NCI-H1092 treated with DMSO at 0.1 percent for 48 hours (cell line): ENCODE measurements at places on chromosomes 7 and 10.
A peak's percentile ranks its signal among the peaks of the same experiment; 100 is the strongest.

DNA sequence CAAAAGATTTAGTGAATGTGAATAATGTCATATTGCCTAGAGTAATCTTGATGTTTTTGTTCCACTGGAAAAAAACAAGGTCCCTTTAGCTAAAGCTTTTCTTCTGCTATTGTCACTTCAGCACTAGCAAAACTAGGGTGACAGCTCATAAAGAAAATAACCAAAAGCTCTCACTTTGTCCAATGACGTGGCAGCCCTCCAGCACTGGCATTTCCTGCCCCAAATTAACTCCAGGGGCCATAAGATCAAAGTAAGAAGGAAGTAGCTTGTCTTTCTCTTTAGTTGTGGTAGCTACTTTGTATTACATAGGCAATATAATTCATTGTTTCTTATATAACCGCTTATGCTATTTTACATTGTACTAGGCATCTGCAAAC is 47.3 kb downstream of the LRRN3 start:
- no peak for DNase-seq

DNA sequence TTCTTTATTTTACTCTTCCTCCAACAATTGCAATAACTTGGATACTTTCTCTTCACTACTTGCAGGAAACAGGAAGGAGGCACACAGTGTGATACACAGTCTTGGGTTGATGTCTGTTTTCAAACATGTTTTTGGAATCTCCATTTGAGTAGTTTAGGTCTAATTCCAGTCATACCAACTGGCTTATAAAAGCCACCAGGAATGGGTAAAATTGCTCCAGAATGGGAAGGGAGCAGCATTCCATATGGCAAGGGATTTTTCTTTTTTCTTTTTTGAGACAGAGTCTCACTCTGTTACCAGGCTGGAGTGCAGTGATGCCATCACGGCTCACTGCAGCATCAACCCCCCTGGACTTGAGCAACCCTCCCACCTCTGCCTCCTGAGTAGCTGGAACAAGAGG is 545.1 kb upstream of the GALNT17 start:
- DNase-seq = no peak

GRCh38 chr10:103884681-103885139 is 29.3 kb upstream of the SH3PXD2A start:
- peak; percentile 37 for DNase-seq

GRCh38 chr7:131727189-131727588 is 170.8 kb upstream of the PODXL start:
- DNase-seq = no peak

- DNase-seq = no peak
Measured at GRCh38 chr7:117045927-117046710, 92.8 kb downstream of the ST7 start.

DNA sequence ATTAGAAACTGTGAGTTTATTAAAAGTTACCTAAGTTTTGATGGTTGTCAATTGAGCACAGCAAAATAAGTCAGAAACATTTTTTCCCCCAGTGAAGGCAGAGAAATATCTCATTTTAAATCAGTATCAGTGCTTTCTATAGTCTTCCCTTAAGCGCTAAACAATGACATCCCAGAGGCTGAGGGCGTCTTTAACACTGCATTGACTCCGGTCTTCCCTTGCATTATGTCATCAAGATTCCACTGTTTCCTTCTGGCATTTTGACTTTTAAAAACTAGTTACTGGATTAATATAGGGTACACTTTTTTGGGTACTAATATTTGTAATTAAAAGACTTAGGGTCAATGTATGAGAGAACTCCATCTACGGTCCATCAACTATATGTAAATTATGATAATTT is 3.9 kb downstream of the GLUD1 start:
- no peak for DNase-seq

- no peak for DNase-seq
Measured at GRCh38 chr10:35421553-35422178, 85.4 kb downstream of the CCNY start.

DNA sequence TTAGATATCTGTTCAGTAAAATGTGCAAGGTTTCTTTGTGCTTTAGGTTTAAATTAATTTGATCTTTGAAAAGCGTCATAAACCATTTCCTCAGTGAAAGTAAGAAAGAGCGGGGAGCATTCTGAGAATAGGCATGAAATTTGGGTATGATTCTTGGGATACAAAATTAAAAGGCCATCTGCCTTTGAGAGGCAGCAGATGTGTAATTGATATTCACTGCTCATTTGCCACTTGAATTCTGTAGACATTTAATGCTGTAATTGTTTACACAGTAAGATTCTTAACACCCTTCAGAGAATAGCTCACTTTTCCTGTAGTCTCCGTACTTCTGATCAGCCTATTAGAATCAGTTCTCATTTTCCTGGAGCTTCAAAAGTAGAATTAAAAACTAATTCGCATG is 18.7 kb downstream of the FRMD4A start:
- DNase-seq = peak; percentile 63

- peak; percentile 94 for DNase-seq
Measured at GRCh38 chr7:135557455-135558336, at the start of gene NUP205. Gene NUP205 (plus strand): TSS chr7:135557917. CDS start chr7:135557945, 28 bp downstream.

DNA sequence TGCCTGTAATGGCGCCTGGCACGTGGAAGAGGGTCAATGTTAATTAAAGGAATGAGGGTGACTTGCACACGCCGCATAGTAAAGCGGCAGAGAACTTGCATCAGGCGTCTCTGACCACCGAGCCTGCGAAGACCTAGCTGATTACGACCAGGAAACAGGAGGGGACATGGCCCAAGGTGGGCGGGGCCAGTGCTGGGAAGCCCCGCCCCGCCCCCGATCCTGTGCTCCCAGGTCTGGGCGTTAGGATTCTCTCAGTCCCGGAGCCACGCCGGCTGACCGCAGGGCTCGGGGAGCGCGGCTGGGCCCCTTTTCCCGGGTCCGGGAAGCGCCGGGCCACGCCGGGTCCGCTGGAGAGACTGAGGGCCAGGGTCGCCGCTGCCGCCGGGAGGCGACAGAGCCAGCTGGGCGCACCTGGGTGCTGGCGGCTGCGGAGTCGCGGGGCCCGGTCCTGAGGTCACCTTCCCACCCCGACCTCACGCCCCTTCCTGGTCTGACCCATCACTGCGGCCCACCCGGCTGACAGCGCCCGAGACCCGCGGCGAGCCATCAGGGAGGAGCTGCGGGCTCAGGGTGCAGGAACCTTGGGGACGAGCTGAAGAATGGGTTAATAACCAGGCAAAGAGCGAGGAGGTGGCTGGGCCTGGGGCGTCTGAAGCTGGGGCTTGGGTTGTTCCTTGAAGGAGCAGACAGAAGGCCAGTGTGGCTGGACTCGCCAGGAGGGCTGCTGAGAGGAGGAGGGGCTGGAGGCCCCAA is 23.0 kb upstream of the GRID1 start:
- DNase-seq = no peak

DNA sequence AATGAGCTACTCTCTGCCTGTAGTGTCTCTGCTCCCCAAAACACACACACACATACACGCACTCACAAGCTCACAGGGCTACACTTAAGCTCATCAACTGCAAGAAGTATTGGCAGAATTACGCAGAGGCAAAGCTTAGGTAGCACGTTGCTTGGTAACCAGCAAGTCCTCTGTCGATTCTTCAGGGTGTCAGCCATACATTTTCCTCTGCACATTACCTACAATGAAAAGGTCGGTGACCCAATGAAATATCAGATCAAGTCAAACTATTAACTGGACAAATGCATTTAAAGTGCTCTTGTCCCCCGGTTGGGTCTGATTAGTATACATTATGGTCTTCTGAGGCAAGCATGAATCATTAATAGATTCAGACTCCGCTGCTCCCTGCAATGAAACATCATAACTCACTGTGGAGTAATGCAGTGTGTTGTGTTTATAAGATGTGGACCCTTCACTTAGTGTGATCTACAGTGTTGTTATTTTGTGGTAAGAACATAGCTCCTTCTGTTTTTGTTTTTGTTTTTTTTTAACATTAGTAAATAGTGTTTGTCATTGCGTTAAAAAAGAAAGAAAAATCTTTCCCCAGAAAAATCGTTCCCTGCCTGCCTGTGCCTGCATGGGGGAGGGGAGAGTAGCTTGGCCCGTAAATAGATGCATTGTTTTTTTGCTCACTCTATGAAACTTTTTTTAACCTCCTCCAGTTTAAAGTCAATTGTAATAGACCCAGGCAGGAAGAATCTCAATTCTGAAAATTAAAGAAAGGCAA is 325.5 kb downstream of the SFMBT2 start:
- peak; percentile 5 for DNase-seq

GRCh38 chr10:101284101-101284743 is 55.0 kb upstream of the LBX1 start:
- peak; percentile 42 for DNase-seq

DNA sequence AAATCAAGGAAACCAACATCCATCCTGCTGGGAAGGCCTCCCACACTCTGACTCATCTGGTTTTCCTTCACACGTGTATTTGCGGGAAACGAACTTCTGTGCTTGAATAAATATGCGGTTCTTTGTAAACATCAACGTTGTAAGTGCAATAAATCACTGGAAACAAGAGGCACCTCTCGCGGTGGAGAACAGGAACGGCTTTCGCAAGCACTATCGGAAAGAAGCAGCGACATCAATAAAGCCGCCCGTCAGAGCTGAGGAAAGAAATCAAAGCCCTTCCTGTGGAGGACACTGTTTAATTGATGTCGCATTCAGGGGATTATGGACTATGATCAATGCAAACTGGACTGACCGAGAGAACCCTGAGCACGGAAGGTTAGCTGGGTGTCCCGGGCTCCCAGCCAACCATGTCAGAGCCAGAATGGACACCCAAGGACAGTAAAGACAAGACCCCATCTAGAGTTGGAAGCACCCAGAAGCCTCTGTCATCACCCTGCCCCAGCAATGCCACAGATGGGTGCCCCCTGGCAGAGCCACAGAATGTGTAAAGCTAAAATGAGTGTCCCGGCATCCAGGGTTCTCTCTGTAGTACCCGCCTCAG is 37.6 kb downstream of the OAT start:
- no peak for DNase-seq

- DNase-seq = no peak
Measured at GRCh38 chr7:48180981-48181380, 9.7 kb downstream of the ABCA13 start.

- no peak for DNase-seq
Measured at GRCh38 chr7:95105627-95106026, 198.2 kb downstream of the PPP1R9A start.

GRCh38 chr7:113912876-113913275 is 5.9 kb downstream of the PPP1R3A start:
- peak; percentile 14 for DNase-seq

DNA sequence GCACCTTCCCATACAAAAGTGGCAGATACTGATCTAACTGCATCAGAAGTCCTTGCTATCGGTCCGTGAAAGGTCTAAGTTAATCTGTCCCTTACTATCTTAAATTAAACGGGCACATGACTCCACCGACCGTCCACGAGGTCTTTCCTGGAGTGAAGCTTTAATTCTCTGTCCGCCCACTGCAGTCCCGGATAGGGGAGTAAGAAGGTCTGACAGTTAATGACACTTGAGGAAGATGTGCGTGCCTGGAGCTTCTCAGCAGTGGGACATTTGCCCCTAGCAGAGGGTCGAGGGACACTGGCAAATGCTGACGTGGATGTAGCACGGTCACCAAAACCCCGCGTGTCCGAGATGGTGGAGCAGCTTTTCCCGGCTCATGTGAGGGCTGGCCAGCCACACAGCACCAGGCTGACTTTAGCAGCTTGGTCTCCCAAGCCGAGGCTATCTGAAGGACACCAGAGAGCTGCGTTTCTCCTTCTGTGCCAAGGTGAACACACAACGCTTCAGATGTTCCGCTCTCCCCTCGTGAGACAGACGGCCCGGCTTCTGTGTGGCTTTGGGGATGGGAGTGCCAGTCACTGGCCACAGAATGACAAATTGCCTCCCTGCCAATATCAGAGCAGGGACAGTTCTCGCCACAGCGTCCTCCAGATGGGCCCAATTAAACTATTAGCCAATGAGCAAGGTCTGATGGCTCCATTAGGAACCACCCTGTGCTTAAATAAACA is 86.6 kb downstream of the ADARB2 start:
- DNase-seq = no peak

DNA sequence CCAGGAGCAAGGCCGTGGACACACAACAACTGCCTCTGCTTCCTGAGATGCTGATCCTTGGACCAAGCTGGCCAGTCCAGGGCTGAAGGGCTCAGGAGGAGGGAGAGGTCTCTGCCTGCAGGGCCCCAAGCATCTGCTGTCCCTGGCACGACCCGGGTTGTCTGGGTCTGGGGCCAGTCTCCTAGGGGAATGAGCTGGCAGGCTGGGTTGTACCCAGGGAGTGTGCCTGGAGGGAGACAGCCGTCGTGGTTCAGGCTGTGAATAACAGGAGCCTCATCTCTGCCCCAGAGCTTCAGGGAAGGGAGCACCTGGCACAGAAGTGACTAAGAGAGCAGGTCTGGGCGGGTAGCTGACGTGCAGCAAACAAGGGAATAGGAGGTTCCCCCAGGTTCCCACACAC is 17.9 kb upstream of the SERPINE1 start:
- no peak for DNase-seq

GRCh38 chr7:26321435-26321834 is 29.8 kb downstream of the SNX10 start:
- DNase-seq = no peak

GRCh38 chr10:4830551-4830950 is 4.5 kb downstream of the AKR1E2 start:
- no peak for DNase-seq

DNA sequence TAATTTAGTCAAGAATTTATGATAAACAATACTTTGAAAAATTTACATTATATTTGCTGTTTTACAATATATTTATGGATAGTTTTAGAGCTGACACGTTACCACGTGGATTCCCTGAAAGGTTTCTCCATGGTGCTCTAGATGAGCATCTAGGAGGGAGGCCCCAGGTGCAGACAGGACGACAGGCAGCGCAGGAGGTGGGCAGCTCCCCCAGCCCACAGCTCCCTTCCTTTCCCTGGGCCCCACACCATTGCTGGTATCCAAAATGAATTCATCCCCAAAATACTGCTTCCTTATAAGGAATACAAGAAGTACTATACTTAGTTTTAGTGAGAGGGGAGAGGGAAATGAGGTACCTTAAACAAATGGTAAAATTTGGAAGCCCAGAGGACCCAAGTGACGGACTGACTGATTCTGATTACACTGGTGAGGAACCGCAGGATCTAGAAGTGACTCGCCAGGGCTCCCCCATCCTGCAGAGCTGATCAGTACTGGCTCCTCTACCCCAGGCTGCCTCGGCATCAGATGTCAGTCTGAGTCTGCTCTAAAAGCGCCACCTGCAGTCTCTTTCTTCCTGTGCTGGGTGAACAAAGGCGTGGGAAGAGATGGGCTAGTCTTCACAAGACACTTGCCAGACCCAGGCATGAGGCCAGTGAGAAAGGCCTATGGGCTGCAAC is 89.2 kb downstream of the DLG5 start:
- DNase-seq = peak; percentile 83

DNA sequence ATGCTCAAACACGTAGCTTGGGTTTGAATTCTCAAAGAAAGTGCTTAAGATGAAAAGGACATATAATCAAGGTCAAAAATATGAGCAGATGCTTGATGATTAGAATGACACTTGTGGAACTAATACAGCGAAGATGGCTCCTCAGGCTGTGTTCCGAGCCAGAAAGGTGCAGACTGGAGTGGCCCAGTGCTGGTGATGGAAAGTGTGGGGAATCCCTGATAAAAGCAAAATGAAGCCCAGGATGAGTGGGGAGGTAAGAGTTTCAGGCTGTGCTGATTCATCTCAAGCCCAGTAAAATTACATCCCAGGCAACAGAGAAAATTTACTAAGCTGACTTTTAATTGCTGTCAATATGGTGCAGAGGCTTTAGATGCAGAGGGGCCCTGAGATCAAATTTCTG is 77.8 kb upstream of the IKZF1 start:
- DNase-seq = no peak
